ENCODE measurements at places on chromosomes 3 and 15.

DNA sequence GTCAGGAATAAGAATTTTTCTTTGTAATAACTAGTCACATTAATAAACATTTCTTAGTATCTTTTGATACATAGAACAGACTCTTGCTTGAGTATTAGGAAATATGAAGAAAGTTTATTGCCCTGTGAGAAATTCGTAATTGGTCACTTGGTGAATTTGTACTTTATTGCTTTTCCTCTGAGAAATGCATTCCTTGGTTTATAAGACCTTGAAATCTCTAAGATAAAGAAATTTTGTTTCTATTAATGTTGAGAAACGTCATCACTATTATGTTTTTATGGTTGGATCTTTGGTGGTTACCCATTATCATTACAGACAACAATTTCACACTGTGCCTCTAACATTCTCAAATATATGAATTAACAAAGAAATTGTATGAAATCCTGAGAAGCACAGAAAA lies 652.0 kb upstream of the NECTIN3 start:
- DNase-seq = no peak

DNA sequence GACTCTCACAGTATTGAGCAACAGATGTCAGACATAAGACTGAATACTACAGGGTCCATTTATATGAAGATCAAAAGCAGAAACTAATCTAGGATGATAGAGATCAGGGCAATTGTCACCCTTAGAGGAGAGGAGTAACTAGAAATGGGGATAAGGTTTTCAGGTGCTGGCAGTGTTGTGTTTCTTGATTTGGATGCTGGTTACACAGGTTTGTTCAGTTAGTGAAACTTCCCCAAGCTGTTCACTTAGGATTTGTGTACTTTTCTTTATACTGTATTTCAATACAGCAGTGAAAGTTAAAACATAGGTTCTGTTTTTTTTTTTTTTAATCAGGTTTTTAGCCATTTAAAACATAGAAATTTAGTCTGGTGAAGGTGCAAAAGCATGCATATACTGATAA lies 39.1 kb upstream of the CMTM7 start:
- no peak for DNase-seq

GRCh38 chr3:66103729-66104128 lies 65.0 kb upstream of the MAGI1 start:
- no peak for DNase-seq

DNA sequence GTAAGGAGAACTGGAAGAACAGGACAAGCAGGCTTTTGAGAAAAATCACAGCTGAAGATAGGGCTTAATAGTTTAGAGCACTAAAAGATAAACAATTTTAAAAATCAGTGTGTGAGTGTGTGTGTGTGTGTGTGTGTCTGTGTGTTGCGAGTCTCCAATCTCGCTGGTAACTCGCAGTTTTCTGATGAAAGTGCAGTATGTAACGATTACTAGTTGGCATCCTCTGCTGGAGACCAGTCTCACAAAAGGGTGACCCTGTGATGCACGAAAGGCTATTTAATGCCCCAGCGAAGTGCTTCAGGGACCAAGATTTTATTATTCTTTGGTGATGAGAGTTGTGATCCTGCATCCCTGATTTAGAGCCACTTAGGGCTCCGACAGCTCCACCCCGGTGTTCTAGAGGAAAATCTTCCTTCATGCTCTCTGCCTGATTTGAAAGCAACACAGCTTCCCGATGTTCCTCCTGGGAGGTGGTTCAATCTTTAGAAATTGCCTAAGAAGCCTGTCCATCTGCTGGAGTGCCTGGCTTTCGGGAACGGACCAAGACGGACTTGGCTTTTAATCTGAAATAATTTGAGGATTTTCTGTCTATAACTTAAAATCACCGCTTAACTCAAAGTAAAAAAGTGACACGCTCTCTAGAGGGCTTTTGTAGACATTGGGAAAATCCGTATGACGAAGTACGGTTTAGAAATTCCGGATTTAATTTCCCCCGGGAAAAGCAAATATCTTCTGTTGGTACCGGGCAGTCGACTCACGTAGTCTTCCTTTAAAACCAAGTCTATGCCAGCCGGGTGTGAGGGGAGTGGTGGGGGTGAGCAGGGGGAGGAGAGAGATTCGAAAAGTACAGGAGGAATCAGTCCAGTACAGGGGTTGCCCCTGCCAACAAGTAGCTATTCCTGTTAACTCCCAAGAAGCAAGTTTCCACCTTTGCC lies 1.1 kb upstream of the ALCAM start:
- no peak for DNase-seq

- no peak for DNase-seq
Measured at GRCh38 chr3:139934613-139935015, 371 bp upstream of the CLSTN2 start.

GRCh38 chr3:177443469-177443868 lies 246.2 kb upstream of the TBL1XR1 start:
- DNase-seq = no peak

DNA sequence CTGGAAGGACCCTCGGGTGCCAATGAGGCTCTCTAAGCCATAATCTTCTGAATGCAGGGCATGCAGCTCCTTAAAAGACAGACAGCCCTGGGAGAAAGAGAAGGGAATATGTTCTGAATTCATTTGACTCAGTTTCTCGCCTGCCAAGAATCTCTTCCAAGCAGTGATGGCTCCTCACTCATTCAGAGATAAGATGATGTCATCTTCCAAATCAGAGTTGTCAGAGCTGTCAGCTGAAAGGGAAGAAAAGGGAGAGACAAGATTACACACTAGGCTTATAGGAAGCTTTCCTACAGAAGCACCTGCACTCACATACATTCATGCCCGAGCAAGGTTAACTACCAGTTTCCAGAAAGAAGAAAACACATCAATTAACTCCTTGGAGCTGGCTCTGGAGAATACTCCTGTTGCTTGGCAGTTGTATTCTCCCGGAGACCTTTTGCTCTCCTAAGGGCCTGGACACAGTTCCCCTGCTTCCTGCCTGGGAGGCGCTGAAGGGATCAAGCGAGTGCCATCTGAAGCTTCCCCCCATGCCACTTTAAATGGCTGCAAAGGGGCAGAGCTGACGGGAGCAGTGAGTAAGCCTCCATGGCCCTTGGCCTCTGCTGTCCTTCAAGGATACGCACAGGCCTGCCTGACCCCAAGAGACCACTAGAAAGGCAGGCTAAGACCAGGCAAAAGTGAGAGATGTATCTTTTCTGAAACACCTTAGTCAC lies 7.7 kb downstream of the RBM15B start:
- no peak for DNase-seq

DNA sequence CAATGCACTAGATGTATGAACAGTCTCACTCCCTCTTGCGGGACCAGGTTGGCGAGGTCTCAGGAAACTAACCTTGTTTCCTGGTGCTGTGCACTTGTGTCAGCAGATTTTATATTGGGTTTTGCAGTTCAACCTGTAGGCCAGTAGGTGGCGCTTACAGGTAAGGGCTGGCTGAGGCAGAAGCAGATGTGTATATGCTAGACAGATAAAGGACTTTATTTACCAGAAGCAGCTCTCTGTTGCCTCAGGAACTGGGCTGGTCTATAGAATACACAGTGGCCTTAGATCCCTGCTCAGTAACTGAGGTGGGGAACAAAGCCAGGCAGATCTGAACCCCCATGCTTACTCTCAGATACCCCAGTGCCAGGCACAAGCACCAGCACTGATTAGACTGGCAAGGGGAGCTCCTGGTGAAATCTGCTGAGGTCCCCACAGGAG lies 296.8 kb downstream of the DOCK3 start:
- DNase-seq = peak; percentile 29

DNA sequence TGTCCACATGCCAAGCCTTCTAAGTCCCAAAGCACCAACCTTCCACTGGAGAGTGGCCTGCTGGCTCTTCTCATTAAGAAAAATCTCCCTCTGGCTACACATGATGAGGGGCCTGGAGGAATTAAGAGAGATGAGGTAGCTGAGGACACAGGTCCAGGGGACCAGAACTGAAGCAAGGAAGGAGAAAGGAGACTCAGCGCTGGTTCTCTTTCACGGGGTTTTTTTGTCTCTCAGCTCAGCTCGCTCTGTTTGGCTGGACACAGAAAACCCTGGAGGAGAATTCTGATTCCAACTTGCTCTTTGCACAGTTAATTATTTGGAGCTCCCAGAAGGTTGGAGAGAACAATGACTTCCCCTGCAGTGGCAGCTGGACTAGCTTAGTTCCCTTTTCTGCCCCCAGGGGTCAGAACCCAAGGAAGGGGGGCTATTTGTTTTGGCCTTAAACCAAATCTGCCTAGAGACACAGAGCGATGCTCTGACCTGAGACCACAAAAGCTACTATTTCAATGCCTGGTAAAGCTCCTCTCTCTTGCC lies 507.6 kb downstream of the FHIT start:
- DNase-seq = no peak

DNA sequence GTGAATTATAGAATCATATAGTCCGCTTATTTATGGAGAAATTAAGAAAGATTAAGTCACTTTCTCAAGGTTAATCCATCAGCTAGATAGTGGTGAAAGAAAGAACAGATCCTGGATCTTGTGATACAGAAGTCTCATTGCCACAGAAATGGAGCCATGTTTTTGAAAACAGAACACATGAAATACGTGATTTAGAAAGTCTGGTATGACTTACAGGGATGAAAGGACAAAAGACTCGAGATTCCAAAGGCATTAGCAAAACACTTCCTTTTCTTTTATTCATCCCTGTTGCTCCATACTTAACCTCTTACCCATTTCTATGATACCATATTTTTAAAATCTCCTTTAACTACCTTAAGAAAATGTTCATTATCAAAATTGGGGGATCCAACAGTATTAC lies 40.0 kb upstream of the TEX9 start:
- DNase-seq = no peak

GRCh38 chr15:40960925-40961324 lies 7.7 kb downstream of the CHAC1 start:
- no peak for DNase-seq

GRCh38 chr15:63461230-63461985 lies 43.0 kb upstream of the USP3 start:
- DNase-seq = no peak

DNA sequence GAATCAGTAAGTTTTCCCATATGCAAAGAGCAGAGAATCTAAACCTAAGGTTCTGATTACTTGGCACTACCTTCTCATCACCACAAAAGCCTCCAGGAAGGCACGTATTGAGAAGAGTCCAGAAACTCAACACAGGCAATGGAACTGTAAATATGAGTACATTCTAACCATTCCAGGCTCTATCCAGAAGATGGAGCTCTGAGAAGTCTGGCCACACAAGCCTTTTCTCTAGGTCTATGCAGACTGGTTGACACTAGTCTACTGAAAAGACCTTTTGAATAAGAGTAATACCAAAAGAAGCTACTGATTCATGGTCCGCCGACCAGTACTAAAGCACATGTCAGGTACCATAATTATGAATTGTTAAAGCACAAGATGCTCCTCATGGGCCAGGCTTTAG lies 12.2 kb upstream of the NCKIPSD start:
- no peak for DNase-seq

GRCh38 chr15:79779746-79780145 lies 117.1 kb downstream of the MTHFS start:
- DNase-seq = no peak

DNA sequence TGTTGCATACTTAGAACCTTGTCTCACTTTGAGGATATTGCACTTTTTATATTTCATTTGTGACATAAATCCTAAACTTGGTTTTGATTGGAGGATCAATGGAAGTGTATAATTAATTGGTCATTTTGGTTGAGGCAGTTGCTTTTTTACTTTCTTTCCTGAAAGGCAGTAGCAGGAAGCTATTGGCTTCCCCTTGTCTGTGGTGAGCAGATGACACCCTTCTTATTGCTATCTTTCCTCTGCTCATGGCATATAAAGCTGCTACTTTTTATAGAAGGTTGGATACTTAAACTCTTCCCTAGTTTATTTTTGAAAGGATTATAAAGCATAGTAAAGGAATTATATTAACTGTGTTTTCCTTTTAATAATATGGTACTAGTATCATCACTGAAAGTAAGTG lies 28.6 kb downstream of the FAM98B start:
- DNase-seq = no peak

DNA sequence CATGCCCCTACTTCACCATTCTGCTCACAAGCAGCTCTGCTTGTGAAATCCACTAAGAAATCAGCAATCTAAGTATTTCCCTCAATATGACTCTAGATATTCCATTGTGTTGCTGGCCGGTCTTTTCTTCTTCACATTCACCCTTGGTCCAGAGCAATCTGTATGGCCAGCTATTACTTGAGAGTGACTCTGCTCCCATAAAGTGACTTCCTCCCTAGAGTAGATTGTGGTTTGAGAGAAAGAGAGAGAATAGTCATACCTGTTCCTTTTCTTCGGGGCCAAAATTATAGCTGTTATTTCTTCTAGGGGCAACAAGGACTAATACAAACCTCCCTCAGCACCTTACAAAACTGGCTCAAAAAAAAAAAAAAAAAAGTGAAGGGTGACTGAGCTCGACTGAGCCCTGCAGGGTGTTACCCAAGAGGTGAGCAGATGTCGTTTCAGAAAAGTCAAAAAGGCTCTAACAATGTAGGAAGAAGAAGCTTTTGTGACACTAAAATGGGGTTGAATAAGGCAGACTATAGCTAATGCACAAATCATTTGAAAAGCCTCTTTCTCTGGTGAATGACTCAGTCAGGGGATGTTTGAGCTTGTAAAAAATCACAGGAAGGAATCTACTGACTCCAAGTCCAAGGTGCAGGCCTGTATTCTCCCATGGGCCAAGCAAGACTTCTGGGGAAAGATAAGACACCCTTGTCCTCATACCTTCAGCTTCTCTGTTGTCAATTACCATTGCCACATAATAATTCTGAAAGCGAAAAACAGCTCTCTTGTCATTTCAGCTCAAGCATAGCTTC lies 161.0 kb upstream of the SLC24A5 start:
- no peak for DNase-seq

- no peak for DNase-seq
Measured at GRCh38 chr3:189455009-189455408, 176.2 kb upstream of the TP63 start.

- DNase-seq = no peak
Measured at GRCh38 chr3:178480274-178480673, 56.0 kb upstream of the KCNMB2 start.

GRCh38 chr15:74869726-74870407 lies 3.3 kb downstream of the SCAMP2 start:
- DNase-seq = no peak

DNA sequence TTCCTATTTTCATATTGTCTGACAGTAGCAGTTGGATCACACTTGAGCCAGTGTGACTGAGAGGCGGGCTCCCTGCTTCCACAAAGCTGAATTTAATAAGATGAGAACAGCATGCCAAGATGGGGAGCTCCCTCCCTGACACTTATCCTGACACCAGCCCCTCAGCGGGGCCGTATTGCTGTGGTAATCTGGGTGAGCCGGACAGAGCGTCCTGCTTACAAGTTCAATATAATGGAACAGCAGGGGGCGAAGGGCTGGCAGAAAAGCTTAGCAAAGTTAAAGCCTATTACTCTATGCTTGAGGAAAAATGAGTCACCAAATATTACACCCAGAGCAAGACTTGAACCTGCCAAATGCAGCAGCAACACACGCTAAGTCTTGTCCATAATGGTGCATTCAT lies 163.8 kb upstream of the CMC1 start:
- DNase-seq = no peak

Measured in activated CD4-positive, alpha-beta T cell treated with anti-CD3 and anti-CD28 coated beads for 1 hour (primary cell).